ENCODE measurements at places on chromosomes 7 and 10.

DNA sequence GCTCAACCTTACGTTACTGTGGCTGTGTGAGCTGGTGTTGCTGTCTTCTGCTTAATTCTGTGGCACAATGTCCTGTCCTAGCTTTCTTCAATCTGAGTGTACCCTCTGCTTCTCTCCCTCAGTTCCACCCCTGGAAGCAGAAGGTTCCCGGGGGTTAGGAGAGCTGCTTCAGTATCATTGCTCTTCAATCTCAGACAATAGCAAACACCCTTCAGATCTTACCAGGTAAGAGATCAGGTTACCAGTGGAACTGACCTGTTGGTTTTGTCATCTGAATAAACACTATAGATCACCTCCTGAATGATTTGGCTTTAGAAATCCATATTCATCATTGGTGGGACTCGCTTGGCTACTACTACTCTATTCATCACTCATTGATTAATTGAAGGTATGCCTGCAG, 48.4 kb downstream of the DNAJB9 start:
- no peak for DNase-seq

DNA sequence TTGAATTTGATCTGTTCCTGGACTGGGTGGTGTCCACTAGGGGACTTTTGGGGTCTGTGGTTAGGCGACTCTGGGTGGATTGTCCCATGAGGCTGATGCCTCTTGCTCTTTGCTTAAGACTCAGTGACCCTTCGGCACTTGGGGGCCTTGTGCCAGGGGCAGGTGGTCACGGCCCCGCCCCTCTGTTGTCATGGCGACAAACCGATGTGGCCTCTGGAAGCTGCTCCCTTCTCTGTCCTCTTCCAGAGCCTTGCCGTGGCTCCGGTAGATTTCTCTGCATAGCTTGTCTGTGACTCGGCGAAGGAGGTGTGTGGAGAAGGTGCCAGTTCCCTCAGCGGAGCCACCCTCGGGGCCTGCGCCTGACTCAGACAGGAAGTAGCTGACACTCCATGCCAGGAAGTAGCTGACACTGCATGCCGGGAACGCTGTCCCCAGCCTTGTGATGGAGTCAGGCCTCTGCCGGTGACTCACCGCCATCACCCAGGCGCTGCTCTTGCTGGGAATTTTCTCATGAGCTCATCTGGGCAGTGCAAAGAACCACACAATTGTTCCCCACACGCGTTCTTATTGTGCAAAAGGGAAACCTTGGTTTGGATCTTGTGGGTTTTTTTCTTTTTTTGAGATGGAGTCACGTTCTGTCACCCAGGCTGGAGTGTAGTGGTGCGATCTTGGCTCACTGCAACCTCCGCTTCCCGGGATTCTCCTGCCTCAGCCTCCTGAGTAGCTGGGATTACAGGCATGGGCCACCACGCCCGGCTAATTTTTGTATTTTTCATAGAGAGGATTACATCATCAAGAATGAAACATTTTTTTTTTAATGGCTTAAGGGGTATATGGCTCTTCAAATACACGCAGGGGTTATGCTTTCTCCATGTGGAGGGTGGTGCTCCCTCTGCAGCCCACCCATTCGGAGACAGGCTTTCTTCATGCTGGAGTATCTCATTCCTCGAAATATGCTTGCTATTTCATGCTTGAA, 72.6 kb downstream of the PFKFB3 start:
- DNase-seq, result peak; percentile 94

GRCh38 chr10:17872191-17873091, 63.3 kb downstream of the MRC1 start:
- DNase-seq, result no peak

DNA sequence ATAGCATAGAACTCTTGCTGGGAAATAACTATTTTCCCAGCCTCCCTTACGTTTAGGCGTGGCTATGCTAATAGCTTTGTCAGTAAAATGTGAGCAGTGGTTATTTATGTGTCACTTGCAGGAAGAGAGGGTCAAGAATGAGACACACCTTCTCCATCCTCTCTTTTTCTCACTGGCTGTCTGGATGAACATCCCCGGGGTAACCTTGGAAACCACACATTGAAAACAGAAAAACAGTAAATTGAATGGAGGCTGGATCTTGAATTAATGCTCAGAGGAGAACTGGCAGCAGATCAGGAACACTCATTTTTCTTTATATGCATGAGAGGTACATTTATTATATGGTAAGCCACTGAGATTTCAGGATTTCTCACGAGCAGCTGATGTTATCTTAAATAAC, 127.6 kb downstream of the DNAJB9 start:
- no peak for DNase-seq

DNA sequence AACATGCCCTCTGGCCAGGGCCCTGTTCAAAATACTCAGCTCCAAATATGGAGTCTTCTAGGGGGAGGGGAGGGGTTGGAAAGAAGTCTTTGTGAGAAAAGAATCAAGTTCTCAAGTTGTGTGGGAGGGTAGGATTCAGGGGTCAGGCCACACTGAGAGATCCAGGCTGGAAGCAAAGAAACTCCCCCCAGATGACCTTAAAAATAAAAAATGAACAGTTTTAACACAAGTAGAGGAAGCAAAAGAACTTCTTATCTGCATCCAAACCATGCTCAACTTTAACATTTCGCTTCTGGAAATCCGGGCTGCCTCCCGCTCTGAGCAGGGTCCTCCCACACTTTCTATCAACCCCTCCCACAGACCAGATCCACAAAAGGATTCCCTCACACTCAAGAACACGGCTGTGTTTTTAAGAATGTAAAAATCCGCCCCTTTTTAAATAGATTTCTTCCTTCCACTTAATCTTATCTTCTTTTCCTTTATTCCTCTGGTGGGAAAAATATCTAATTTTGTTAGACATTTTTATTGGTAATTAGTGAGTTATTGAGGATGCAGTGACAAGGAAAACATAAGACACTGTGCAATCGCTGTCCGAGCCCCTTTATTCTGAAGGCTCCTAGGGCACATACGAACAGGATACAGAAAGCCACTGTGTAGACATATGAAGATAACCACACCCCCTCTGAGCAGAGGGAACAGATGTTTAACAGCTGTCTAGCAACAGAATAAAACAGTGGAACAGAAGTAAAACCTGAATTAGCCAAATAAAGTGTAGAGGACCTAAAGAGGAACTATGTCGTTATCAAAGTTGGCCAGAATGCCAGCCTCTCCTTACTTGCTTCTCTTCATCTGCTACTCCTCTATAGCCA, 43.8 kb downstream of the CYTH3 start:
- DNase-seq, result no peak

DNA sequence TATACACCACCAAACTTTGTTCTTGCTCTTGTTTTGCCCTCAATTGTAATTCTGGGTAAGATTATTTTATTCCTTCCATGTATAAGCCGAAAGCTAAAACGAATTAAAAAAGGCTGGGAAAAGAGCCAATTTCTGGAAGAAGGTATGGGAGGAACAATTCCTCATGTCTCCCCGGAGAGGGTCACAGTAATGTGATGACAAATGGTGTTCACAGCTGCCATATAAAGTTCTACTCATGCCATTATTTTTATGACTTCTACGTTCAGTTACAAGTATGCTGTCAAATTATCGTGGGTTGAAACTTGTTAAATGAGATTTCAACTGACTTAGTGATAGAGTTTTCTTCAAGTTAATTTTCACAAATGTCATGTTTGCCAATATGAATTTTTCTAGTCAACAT, 12.5 kb upstream of the CFAP69 start:
- DNase-seq, result no peak

GRCh38 chr10:116715839-116716377, 26.5 kb downstream of the HSPA12A start:
- DNase-seq, result no peak

DNA sequence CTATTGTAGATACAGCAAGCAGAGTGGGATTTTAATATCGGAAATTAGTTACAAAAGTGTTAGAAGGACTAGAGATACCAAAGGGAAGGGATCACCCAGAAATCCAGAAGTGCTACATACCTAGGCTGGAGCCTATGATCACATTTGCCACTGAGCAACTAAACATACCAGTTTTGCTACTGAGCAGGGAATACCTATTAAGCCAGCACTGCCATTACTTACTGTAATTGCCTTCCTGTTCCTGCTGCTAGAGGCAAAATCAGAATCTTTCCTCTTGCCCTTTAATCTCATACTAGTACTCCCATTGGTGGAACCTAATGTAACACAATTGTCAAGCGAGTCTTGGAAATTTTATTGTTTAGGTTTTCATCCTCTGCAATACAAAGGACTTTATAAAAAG, 121.7 kb downstream of the ATRNL1 start:
- DNase-seq, result no peak

- no peak for DNase-seq
These were observed at the start of gene FAM131B for GRCh38 chr7:143362131-143363015. FAM131B (minus strand) TSS chr7:143362713; CDS start chr7:143362603, 110 bp downstream.

DNA sequence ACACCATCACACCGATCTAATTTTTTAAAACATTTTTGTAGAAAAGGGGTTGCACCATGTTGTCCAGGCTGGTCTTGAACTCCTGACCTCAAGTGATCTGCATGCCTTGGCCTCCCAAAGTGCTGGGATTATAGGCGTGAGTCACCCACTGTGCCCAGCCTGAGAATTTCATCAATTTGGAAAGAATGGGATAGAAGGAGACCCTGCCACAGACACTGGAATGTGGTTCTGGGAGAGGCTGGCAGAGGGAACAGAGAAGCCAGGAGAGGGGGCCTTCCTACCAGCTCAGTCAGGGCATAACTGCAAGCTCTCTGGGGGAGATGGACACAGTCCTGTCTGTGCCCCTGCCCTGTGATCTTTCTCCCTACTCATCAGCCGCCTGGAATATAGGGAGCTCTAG, 42.1 kb upstream of the MKRN1 start:
- DNase-seq, result no peak

GRCh38 chr7:77200542-77200941, 923 bp upstream of the FGL2 start:
- DNase-seq, result no peak

- DNase-seq, result no peak
These were observed 423.5 kb downstream of the ANKRD7 start for GRCh38 chr7:118648002-118648401.

GRCh38 chr7:97576043-97576442, 155.8 kb upstream of the TAC1 start:
- no peak for DNase-seq

DNA sequence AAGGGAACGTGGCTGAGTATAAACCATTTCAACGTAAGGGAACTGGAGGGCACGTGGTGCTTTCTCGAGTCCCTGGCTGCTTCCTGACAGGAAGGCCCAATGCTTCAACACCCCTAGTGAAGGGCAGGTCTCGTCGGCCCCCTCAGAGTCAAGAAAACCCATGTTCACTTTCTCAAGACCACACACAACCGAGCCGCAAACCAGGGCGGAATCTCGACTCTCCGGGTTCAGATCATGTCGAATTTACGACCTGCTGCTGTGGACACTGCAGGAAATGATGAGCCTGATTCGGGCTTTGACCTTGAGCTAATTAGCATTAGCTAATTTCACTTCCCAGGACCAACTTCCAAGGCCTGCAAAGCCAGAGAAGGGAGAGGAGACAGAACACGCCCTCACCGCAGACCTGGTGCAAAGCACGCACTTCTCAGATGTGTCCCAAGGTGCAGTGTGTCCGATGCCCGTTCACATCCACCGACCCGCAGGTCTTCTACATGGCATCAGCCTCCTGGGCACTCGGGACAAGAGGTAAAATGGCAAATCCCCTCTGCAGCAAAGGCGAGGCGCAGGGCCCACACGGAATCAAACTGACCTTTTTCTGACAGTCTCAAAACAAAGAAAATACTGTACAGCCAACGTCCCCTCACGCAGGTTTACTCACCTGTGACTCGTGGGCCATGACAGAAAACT, 94.7 kb downstream of the DIP2C start:
- DNase-seq, result no peak

GRCh38 chr7:90298145-90299038, 22.7 kb downstream of the FAM237B start:
- no peak for DNase-seq

GRCh38 chr7:122383934-122384333, 79.4 kb upstream of the FEZF1 start:
- no peak for DNase-seq

- no peak for DNase-seq
These were observed 148.2 kb upstream of the LRRTM3 start for GRCh38 chr10:66777665-66778064.

GRCh38 chr10:125102821-125103220, 57.5 kb downstream of the CTBP2 start:
- DNase-seq, result no peak

GRCh38 chr7:27193335-27194001, 6.4 kb downstream of the HOXA13 start:
- DNase-seq, result no peak

DNA sequence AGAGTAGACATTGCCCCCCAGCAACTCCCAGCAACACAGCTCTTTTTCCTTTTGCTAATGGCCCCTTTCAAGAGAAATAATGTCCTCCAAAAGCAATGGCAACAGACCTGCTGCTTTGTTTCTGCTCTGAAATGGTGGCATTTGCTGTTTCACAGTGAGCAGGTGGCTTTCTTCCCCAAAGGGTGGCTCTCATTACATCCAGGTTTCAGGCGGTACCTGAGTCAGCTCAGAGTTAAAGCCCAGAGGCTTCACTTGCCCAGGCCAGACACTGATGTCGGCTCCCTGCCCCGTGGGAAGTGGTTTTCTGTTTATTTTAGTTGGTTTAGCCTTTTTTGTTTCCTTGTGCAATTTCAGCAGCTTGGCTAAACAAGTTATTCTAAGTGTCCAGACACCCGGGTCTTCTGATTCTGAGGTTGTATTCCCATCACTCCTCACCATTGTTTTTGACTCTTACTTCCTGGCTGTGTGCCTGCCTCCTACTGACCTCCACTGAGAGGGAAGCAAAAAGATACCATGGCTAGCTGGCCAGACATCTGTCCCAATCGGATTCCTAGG, 7.8 kb upstream of the ATOH7 start:
- no peak for DNase-seq

GRCh38 chr10:17790651-17791050, 18.5 kb upstream of the MRC1 start:
- DNase-seq, result no peak

DNA sequence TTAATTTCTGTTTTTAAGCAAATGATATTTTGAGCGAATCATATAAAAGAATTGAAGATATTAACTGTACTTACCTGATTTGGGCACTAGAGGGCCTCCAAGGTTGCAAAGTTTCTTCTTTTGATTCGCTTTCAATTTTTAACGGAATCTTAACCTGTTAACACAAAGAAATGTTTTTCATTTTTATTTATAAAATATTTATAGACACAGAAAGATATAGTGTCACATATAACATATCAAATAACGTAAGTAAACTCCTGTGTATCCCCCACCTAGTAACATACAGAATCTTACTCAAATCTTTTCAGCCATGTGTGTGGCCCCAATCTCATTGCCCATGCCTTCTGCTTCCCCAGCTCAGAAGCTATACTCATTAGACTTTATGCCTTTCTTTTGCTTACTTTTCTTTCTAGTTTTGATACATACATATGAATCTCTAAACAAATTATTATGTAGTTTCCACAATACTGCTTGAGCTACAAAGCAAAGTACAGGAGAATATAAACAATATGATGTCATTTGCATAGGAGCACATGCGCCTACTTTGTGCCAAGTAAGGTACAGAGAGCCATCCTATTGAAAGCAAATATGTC, 49.5 kb upstream of the ZPBP start:
- DNase-seq, result no peak

DNA sequence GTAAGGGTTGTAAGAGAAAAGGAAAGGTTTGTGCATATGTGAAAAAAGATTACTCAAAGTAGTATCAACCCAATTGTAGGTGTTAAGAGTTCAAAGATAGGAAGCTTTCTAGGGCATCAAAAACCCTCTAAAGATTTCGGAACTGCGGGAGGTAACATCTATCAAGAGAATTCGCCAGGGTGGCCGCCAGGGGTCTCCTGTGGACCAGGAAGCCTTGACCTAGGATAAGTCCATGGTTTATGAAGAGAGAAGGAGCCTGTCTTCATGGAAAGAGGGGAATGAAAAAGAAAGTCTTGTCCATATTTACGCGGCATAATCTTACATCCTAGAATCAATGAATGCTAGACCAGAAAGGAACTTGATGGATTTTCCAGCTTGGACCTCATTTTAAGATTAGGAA, 140.7 kb upstream of the CALCR start:
- DNase-seq, result peak; percentile 4

All from T-helper 2 cell treated with Interferon-gamma antibody and Interleukin-4, amounts not matched to agents 5 μg/mL and 100 μg/mL, for 36 hours (primary cell).